Activated CD4-positive, alpha-beta T cell treated with anti-CD3 and anti-CD28 coated beads, Interleukin-10, Interleukin-2, amounts not matched to agents 100 ng/mL and 50 ng/mL, durations not matched to agents 16 hours and 8 hours (primary cell): ENCODE measurements at places on chromosomes 2 and 18.
A peak's percentile ranks its signal among the peaks of the same experiment; 100 is the strongest.

- DNase-seq = no peak
Observed at GRCh38 chr2:233563663-233564430, 2.7 kb downstream of the USP40 start.

DNA sequence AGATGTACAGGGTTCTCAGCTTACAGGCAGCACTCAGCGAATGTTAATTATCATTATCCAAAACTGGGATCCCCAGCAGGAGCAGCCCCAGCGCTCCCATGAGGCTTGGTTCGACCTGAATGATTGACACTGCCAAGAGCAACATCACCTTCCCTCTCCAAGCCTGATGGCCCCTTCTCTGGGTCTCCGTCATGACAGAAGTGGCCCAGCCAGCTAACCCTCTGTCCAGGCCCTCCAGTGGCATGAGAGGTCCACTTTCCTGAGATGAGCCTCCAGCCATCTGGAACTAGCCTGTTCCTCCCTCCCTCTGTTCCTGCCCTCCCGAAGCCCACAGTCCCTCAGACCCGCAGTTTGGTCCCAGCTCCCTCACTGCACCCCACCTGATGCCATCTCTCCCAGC lies 97.0 kb upstream of the RAB6C start:
- no peak for DNase-seq

DNA sequence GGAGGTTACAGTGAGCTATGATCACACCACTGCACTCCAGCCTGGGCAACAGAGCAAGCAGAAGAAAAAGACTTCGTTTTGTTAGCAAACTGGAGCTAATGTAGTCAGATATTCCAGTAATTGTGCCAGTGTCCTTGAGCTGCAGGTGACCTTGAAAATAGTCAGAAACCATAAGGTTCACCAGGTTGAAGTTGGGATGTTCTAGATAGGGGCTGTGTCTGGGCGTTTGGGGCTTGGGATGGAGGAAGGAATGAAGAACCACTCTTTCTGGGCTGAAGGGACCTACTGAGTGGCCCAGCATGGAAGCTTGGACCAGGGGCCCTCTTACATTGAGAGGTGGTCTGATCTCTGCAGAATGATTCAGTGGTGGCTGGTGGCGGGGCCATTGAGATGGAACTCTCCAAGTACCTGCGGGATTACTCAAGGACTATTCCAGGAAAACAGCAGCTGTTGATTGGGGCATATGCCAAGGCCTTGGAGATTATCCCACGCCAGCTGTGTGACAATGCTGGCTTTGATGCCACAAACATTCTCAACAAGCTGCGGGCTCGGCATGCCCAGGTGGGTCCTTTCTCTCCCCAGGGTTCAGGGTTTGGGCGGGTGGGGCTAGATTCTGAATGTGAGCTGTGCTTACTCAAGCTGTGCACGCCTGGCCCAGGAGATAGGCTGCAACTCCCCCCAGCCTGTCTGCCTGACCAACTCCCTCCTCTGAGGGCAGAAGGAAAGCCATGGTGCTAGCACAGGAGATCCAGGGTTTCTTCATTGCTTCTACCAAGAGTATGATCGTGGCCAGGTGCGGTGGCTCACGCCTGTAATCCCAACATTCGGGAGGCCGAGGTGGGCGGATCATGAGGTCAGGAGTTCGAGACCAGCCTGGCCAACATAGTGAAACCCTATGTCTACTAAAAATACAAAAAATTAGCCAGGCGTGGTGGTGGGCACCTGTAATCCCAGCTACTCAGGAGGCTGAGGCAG lies 17.1 kb downstream of the CCT7 start:
- DNase-seq = no peak

DNA sequence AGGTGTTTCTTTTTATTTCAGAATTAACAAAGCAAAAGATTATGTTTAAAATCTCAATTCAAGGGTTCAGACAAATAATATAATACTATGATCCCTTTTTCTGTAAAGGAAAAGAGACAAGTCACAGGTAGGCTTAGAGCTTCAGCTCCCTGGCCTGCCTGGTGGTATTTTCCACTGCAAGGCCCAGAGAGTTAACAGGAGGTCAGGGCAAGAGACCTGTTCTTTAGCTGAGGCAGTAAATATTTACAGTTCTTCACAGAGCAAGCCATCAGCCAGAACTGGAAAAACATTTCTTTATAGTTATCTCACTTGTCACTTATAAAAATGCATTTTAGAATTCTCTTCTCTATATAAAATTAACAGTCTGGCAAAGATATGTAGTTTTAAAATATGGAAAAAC lies 70.1 kb downstream of the EPG5 start:
- no peak for DNase-seq

DNA sequence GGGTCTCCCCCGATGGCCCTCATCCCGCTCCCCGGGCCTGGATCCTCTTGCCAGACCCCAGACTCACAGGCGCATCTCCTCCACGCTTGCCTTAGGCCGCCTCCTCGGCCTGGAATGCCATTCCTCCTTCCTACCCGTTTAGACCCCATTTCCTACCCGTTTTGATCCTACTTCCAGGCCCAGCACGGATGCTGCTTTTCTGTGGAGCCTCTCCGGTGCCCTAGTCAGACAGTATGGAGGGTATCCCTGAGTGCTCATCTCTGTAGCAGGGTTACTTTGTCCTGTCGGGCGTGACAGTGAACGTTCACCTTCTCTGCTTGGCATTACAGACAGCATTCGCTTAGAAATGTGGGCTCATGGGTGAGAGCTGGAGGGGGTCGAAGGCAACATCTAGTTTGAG lies 9.3 kb downstream of the TOGARAM2 start:
- no peak for DNase-seq

- no peak for DNase-seq
Observed at GRCh38 chr2:128745946-128746345, 427.3 kb upstream of the HS6ST1 start.

DNA sequence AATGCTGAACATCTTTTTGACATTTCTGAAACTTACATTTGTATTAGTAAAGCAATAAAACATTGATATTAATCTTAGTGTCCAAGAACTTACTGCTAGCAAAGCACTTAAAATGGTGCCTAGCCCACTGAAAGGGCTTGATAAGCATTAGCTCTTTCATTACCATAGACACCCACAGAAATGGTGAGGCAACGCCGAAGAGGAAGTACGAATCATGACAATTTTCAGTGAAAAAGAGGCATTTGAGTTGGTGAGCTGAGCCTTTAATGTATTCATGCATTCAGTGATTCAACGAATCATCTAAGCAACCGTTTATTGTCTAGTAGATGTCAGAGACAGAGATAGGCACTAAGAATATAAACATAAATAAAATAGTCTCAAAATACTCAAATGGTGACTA lies 101.1 kb downstream of the PIGN start:
- DNase-seq = no peak

DNA sequence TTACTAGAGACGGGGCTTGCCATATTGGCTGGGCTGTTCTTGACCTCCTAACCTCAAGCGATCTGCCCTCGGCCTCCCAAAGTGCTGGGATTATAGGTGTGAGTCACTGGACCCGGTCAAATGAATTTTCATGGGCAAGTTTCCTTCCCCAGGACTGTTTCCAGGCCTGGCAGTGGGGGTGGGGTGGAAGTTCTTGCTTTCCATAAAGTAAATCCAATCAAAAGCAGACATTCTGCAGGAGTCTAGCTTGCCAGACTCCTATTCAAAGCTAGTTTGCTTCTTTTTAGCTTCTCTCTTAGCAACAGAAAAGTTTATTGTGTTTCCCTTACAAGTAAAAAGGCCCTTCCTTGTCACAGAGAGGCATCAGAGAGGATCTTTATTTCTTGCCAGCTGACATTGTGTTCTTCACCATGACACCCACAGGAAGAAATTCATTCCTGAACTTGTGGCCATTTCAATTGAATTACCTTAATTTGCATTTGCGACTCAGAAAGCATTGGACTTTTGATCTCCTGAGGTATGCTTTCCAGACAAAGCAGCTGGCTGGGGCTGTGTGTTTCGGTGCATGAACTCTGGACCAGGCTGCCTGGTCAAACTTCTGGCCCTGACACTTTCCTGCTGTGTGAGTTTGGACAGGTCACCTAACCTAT lies 37.9 kb downstream of the LYPD1 start:
- DNase-seq = no peak

GRCh38 chr2:57333221-57333620 lies 713.4 kb upstream of the VRK2 start:
- DNase-seq = no peak

DNA sequence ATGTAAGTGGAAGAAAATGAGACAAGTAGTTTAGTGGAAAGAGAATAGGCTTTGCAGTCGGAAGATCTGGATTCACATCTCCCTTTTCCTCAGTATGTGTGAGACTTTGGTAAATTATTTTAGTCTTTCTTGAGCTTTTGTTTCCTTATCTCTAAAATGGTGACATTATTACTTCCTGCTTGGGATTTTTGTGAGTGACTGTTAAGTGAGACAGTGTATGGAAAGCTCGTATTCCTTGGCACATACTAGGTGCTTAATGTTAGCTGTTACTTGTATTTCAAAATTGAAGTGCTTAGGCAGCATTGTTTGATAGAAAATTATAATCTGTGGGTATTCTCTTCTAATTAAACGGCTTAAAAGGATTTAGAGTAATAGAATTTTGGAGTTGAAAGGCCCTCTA lies 2.0 kb downstream of the ZNF638 start:
- no peak for DNase-seq

DNA sequence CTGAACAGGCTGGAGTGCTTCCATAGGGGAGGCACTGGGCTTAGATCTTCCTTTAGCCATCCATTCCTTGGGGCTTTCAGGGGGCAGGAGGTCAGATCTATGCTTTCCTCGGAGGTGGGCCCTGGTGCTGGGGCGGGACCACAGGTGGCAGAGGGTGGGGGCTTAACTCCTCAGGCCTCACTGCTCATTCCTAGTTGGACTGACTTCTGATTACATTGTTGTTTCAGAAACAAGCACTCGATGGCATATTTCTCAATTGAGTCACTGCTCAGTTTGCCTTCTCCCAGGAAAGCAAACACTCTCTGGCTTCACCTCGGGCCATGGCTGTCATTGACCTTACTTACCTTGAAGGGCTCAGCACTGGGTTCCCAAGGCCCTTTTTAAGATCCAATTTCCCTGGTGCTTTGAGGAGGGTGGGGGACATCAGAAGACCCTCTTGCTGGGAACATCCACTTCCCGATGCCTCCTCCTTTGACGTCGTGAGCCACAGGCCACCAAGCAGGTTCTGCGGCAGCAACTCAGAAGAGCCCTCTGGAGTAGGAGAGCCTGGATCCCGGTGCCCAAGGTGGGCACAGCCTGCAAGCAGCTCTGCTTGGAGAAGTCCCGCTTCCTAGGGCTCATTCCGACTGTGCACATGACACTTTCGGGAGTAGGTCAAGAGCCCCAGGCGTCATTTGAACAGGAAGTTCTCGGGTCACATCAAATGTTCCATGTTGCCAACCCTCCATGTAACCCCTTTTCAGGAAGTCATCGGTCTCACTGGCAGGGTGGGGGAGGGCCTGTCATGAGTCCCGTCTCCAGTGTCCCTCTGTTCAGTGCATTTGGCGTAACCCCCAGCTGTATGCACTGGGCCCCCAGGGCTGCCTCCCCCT lies 40.6 kb downstream of the SDC1 start:
- DNase-seq = no peak

DNA sequence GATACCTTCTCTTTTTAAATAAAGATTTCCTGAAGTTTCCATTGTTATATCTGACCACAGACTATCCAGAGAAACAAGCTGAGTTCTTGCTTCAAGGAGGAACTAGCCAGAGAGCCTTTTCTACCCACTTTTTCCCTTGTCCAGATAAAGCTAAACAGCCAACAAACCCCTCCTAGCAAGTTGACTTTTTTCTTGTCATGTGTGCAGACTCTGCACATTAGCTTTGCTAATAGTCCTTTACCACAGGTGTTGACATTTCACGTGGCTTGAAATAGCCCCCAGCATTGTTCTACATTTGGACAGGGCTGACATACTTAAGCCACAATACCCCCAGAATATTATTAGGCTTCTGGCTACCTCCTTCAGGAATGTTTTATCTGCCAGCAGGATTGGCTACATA lies 40.7 kb downstream of the PCBP1 start:
- no peak for DNase-seq

DNA sequence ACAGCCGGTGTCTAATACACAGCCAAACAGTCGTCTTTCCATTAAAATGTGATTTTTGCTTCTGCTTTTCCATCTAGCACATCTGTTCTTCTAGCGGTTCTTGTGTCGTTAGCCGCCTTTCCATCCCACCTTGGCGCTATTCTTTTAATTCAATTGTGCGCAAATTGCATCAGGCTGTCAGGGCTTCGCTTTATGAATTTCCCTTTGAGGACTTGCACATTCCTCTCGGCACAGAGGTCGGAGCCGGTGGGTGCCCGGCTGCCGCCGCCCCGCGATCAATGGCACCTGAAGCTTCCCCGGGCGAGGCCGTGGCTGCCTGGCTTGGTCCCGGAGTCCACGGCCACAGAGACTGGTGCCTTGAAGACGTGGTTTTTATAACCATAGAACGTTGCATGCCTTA lies 33.9 kb upstream of the TSPYL6 start:
- no peak for DNase-seq

DNA sequence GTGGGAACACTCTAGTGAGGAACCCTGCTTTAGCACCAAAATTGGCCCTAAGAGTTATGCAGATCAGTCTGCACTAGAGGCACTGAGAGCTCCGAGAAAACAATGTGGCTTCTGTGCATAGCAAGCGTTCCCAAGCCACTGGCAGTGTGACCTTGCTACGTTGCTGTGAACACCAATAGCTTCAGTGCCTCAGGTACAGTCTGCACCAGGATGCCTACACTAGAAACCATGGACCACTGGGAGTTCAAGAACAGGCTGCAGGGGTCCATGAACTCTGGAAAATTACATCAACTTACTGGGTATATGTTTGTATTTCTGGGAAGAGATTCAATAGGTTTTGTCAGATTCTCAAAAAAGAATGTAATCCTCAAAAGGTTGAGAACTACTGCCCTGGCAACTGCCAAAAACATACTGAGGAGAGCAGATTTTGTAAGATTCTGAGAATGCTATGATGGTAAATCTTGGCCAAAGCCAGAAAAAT lies 18.3 kb upstream of the SP3 start:
- DNase-seq = no peak

DNA sequence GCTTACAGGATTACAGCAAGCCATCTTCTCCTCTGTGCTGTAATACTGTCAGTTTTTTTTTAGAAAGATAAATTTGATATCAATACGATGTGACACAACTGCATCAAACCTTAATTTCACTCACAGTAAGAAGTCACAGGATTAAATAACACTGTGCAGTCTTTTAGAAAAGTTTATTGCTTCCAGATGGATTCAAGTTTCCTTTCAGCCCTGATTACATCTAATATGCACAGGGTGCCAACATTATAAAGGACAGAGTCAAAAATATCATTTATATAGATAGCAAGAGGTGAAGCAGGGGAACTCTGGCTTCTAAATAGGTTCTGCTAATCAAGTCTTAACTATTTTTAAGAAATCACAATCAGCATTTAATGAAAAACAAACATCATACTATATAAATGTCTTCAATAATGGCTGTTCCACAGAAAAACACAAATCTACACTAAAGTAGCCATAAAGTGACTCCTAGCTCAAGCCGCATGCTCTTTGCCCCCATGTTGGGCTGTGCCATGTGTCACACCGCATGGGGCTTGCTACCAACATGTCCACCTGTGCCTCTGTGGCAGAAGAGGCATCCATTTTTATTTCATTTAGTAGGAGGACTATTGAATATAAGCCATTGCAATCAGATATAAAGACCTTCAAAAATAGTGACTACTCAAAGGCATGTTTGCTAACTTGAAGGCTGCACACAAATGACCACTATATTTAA lies 35.0 kb downstream of the CERKL start:
- DNase-seq = no peak

GRCh38 chr18:64718808-64719207 lies 569.9 kb upstream of the LINC00305 start:
- DNase-seq = no peak

- no peak for DNase-seq
Observed at GRCh38 chr2:146523196-146523595, 1321.6 kb upstream of the ACVR2A start.

- peak; percentile 70 for DNase-seq
Observed at GRCh38 chr2:86037141-86037794, 68.4 kb downstream of the POLR1A start.
